ENCODE measurements at places on chromosomes 5 and 9.

DNA sequence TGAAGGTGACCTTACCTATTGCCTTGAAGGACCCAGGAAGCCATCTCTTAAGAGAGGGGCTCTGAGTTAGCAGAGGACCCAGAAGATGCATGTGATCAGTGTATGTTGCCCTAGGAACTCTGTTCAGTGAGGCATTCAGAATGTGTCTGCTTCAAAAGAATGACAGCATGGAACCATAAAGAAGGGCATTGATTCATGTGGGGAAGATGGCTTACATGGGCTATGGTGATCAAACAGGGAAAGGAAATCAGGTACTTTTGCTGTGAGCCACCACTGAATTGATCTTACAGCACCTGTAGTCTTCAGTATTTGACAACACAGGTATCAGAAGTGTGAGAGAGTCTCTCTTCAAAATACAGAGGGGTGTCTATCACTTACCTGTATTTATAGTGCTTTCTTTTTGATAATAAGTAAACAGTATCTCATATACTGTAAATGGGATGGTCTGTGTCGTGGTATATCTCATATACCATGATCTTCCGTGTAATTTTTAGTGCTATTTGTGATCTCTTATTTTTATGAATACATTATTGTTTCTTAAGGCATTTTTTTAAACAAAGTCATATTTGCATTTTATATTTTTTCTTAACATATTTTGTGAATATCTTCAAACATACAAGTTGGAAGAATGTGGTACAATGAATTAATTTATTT lies 57.0 kb downstream of the FOCAD start:
- DNase-seq = no peak

GRCh38 chr9:14170973-14171596 lies 142.9 kb downstream of the NFIB start:
- no peak for DNase-seq

DNA sequence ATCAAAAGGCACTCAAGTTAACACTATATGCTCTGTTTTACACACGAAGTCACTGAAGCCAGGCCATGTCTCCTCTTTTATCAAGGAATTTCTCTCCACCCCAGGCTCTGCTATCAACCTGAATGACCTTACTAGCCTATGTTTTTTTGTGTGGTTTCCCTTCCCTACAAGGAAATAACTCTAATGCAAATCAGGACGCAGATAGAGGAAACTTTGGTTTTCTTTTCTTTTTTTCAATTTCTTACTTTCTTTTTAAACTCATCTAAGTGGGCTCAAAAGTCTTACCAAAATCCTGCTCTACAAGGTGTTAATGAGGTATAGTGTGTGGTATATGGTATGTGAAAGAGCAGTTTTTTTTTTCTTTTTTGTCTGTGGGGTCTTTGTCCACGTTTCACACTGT lies 5.5 kb upstream of the SLC46A2 start:
- DNase-seq = no peak

GRCh38 chr9:134481762-134482161 lies 155.5 kb downstream of the RXRA start:
- no peak for DNase-seq

- no peak for DNase-seq
Measured at GRCh38 chr9:108316630-108317029, 539.2 kb downstream of the ACTL7B start.

DNA sequence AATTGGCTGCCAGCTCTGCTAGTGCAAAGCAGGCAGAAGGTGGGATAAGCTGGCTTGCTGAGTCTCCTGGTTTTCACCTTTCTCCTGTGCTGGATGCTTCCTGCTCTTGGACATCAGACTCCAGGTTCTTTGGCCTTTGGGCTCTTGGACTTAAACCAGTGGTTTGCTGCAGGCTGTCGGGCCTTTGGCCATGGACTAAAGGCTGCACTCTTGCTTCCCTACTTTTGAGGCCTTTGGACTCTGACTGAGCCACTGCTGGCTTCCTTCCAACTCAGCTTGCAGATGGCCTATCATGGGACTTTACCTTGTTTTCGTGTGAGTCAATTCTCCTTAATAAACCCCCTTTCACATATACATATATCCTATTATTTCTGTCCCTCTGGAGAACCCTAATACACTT lies 1293.9 kb upstream of the CDH6 start:
- DNase-seq = no peak

DNA sequence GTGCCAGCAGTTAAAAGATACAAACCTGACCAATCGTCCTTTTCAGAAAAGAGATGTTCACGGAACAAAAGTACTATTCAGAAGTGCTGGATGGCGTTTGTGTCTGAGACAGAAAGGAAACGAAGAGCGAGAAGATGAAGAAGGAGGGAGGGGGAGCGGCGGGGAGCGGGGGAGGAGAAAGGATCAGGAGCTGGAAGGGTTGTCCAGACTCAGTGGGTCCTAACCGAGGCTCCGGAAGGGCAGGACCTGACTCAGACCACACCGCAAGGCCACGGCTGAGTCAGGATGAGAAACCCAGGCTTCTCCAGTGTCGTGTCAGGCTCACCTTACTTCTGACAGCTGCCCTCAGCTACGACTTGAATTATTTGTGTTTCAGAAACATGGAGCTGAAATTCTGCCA lies 46.2 kb downstream of the PAX5 start:
- DNase-seq = no peak

DNA sequence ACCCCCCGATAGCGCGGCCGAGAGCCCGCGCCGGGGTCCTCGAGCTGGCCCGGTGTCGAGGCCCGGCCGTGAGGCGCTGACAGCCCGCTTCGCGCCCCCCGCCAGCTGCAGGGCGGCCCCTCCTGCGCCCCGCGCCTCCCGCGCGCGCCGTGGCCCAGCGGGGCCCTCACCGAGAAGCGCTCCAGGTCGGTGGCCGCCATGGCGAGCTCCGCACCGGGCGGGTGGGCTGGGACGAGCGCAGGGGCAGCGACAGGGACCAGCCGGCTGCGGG lies 166 bp downstream of the SEPTIN8 start:
- no peak for DNase-seq

GRCh38 chr5:64213531-64213930 lies 47.9 kb downstream of the RNF180 start:
- no peak for DNase-seq

DNA sequence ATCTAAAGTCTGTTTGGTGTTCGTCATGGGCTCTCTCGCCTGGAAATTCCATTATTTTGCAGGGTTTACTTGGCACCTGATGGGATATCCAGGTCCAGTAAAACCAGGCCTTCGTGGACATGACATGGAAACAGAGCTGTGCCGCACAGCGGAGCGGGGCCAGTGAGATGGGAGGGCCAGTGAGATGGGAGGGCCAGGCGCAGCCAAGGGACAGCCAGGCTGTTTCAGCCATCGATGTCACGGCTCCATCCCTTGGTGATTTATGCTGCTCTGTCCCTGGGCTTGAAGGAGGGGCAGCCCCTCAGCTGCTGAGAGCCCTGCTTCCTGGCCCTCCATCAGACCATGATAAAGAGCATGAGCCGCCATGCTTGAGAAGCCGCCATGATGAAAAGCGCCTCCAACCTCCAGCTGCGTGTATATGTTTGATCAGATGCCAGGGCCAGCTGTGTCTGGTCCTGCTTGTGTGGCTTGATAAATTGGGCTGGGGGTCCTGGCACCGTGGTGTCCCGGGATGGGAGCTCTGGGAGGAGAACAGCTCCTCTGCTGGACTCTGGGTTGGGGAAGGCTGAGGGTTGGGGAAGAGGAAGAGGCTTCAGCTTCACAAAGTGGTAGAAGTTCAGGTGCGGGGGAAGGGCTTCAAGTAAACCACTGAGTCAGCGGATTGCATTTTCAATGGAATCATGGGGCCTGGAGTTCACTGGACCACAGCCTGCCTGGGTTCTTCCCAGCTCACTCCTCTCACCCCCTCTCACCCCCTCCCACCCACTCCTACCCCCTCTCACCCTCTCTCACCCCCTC lies 6.1 kb upstream of the COL5A1 start:
- DNase-seq = no peak

DNA sequence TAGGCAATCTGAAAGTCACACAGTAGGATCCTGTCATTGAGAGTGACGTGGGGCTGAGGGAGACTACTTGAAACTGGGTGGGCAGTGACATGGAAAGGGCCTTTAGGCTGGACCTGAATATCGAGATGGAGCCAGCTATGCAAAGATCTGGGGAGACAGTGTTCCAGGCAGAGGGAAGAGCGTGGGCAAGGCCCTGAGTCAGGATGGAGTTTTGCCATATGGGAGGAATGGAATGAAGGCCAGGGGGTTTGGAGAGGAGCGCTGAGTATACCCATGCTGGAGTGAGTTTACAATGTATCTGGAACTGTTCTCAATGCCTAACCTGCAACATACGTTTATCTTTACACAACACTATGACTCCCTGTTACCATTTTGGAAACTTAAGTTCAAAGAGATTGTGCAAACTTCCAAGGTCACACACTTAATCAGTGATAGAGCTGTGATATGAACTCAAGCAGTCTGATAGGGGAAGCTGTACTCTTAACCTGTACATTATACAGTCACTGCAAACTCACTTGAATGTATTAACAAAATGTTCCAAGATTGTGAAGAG lies 33.5 kb downstream of the INSYN2B start:
- no peak for DNase-seq

DNA sequence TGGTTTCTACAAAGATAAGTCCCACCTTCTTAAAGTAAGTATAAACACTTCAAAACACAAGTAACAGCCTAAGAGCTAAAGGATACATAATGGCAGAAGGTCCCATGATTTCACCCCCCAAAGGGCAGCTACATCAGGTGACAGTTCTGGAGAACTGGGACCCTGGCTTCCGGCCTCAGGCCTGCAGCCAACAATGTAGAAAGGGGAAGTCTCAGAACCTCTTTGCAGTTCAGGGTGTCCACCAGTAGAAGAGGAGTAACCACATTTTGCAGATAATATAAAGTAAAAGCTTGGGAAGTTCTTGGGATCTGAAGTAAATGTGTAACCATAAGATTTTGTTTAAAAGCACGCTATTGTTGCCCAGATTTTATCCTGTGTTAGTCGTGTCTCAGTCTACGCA lies 267.4 kb upstream of the VLDLR start:
- no peak for DNase-seq

GRCh38 chr5:23483090-23483489 lies 24.3 kb upstream of the PRDM9 start:
- no peak for DNase-seq

DNA sequence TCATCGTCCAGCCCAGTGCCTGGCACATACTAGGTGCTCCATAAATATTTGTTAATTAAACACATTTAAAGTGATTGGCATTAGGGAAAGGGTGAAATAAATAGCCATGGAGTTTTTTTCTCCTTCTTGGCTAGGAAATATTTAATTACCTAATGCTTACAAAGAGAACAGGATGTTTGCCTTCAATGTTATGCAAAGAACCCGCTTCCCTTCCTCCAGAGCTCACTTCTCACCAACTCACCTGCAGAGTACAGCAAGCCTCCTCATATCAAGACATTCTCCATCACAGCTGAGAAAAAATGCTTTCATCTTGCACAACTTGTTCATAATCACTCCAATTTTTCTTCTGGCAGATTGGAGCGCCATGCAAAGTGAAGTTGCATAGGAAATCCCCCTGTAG lies 161.7 kb upstream of the STK32A start:
- DNase-seq = no peak

- DNase-seq = no peak
Measured at GRCh38 chr5:100546001-100546400, 10.8 kb downstream of the FAM174A start.

DNA sequence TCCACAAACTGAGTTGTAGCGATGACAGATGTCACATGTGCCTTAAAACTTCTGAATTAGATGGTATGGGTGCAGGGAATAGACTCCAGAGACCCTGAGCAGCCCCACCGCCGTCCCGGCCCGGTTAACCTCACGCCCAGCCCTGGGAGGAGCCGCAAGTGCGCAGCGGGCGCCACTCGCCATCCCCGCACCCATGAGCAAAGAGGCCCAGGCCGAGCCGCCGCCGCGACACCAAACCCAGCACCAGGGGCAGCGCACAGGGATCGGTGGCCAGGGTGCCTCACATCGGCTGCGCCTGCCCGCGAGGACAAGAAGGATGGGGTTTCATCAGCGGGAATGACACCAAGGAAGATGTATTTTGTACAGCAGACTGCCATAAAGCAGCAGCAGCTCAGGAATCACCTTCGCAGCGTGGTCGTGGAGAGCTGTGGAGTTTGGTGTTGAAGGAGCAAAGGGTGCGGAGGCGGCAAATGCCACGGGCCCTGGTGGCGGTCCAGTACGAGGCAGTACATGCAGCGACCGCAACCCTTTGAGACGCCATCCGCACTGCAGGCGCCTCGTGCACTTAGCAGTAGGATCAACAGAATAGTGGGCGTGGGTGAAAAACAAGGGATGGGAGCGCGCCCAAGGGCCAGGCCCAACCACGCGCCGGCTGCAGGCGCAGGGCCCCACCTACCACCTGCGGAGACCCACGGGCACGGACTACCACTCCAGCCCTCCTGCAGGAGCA lies 89.7 kb downstream of the ZNF366 start:
- no peak for DNase-seq

- DNase-seq = no peak
Measured at GRCh38 chr9:136225366-136225747, 20.3 kb downstream of the QSOX2 start.

GRCh38 chr5:1783216-1783554 lies 16.5 kb downstream of the MRPL36 start:
- no peak for DNase-seq

DNA sequence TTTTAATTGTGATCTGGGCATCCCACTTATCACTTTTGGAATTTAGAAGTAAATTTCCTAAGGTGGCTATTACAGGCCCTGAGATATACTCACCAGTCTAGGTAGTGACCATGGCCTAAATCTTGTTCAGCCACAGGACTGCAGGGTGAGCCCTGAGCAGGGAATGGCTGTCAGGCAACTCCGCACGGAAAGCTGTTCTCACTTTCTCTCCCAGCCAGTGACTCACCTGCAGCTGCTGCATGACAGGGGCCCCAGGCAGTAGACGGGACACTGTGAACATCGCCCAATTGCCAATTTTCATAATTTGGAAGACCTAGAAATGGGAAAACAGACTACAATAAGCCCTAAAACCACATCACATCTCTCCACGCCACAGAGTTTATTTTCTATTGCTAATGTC lies 69.6 kb upstream of the TAF1L start:
- DNase-seq = no peak

- DNase-seq = no peak
Measured at GRCh38 chr9:126338945-126339344, 12.3 kb downstream of the MVB12B start.

GRCh38 chr5:141330299-141331080 lies at the start of gene PCDHGA1:
Gene PCDHGA1, plus strand, starts transcription at chr5:141330514.
- no peak for DNase-seq

DNA sequence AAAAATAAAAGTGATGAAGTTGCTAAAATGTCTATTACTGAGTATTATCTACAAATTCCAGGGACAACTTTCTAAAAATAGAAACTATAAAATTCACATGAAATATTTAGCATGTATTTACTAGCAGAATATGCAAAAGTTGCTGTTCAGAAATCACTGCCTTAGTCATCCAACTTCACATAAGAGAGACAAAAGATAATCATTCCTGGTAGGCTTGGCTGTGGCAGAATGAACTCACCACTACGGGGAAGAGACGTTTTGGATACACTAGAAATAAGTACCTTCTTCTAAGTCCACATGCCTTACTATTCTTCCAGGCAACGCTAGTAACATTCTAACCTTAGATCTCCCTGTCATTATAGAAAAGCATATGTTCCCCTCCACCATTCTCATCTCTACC lies 272.2 kb downstream of the BNC2 start:
- no peak for DNase-seq

Data from H1 (cell line).